Right lobe of liver (tissue), 6 donors: ENCODE measurements at places on chromosomes 13 and 19. TPM values are rescaled to one million over a fixed set of nuclear protein-coding genes. Genes with fewer than 3 reads are reported as not detected.

GRCh38 chr13:49071341-49071937 lies 95.7 kb downstream of the FNDC3A start:
- DNase-seq: no peak
- no peak overlapping the region for H3K4me3 ChIP-seq
- H3K4me1 ChIP-seq: no peaks in the 10 kb centered on the region

GRCh38 chr19:38228491-38229439 lies 4.7 kb upstream of the DPF1 start:
- no peak for DNase-seq
- no peaks in the 10 kb centered on the region for H3K36me3 ChIP-seq
- no peaks in the 10 kb centered on the region for H3K4me1 ChIP-seq
- no peak overlapping the region for H3K4me3 ChIP-seq
- H3K27me3 ChIP-seq: peaks cover 21% of the 10 kb centered on the region

- no peaks in the 10 kb centered on the region for H3K4me1 ChIP-seq
- no peak for DNase-seq
- no peak overlapping the region for H3K4me3 ChIP-seq
- H3K27me3 ChIP-seq: no peaks in the 10 kb centered on the region
- no peaks in the 10 kb centered on the region for H3K36me3 ChIP-seq
Measured at GRCh38 chr13:102970542-102970941, 95.7 kb downstream of the SLC10A2 start.

GRCh38 chr19:40163541-40164129 lies 27.6 kb upstream of the MAP3K10 start:
- H3K4me1 ChIP-seq: no peaks in the 10 kb centered on the region
- no peak overlapping the region for H3K27ac ChIP-seq
- no peaks in the 10 kb centered on the region for H3K36me3 ChIP-seq
- no peak for DNase-seq
- H3K4me3 ChIP-seq: no peak overlapping the region

DNA sequence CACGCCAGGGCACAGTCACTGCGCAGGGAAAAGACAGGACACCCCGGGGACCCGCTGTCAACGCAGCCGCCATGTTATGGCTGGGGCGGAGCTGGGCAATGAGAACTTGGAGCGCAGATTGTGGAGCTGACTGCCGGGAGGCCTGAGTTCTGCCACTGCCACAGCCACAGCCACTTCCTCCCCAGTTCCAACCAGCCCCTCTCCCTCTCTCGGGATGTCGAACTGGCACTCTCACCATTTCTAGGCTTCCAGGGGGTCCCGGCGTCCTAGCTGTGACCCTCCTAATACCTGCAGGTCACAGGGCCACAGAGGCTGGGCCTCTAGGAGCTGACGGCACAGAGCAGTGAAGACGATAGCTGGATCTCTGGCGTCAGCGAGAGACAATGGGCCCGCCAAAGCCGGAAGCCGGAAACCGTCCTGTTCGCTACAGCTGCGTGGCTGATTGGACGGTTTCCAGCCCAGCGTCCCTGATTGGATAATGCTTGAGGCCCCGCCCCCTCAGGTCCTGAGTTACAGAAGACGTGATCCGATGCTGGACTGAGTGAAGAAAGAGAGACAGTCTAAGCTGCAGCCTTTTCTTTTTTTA lies at the start of gene ZNF506:
Gene ZNF506 (minus strand): TSS at position 385 of the 586 bp plus-strand sequence. CDS start 147 bp downstream, at position 238.
- peak within 1 kb of the TSS; percentile 72 for H3K4me3 ChIP-seq
- H3K36me3 ChIP-seq: no peaks in the 10 kb centered on the region
- peak; percentile 95 for DNase-seq
- no peaks in the 10 kb centered on the region for H3K27me3 ChIP-seq
- peak within 1 kb of the TSS; percentile 87 for H3K27ac ChIP-seq

DNA sequence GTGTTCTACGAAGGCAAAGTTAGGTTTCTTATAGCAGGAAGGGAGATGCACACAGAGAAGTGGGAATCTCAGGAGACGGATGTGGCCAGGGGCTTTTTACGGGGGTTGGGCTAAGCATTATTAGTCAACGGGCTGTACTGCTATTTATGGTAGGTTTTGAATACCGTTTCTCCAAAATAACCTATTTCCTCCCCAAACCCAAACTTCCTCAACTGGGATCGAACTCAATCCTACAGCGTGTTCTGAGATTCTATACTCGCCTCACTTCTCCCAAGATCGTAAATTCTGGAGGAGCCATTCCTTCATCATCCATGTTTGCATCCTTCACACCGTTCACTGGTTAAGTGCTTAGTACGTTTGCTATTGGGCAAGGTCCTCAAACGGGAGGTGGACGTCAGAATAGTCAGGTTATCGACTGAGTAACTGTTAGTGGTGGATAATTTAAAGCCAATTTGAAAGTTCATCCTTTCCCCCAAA lies 1.2 kb upstream of the TRIM13 start:
- H3K4me1 ChIP-seq: peaks cover 19% of the 10 kb centered on the region
- no peaks in the 10 kb centered on the region for H3K27me3 ChIP-seq
- no peaks in the 10 kb centered on the region for H3K36me3 ChIP-seq
- peak overlapping the region; percentile 52 for H3K4me3 ChIP-seq

- no peaks in the 10 kb centered on the region for H3K27me3 ChIP-seq
- no peaks in the 10 kb centered on the region for H3K36me3 ChIP-seq
- H3K4me1 ChIP-seq: peaks cover 10% of the 10 kb centered on the region
- peak overlapping the region; percentile 57 for H3K4me3 ChIP-seq
Measured at GRCh38 chr13:113759525-113760137, 605 bp downstream of the TMEM255B start.

DNA sequence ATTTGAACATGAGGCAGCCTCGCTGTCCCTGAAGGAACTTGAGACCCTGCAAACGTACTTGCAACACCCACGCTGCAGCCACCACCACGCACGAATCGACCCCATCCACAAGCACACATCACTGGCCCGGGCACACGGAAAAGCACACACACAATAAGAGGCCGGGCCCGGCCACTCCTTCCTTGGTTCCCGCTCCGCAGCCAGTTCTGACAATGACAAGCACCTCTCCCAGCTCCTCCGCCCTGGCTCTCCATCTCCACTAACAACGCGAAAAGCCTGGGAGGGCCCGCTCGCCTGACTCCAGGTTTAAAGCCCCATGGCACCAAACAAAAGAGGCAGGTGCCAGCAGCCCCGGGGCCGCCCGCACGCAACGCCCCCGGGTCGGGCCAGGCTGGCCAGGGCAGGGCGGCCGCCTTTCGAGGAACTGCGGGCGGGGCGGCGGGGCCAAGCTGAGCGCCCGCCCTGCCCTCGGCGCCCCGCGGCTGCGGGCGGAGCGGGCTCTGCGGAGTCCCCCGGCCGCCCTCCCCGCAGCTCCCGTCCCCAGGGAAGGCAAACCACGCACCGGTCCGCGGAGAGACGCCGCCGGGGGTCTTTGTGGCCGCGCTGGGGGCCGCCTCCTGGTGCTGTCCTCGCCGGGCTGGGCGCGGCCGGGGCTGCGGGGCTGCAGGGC lies 495 bp downstream of the DCLK1 start:
- no peak overlapping the region for H3K27ac ChIP-seq
- H3K36me3 ChIP-seq: no peaks in the 10 kb centered on the region
- H3K4me3 ChIP-seq: no peak overlapping the region
- no peaks in the 10 kb centered on the region for H3K27me3 ChIP-seq
- no peaks in the 10 kb centered on the region for H3K4me1 ChIP-seq

- H3K27me3 ChIP-seq: no peaks in the 10 kb centered on the region
- H3K27ac ChIP-seq: no peak overlapping the region
- H3K4me3 ChIP-seq: no peak overlapping the region
- no peak for DNase-seq
- H3K4me1 ChIP-seq: no peaks in the 10 kb centered on the region
- H3K36me3 ChIP-seq: peaks cover 10% of the 10 kb centered on the region
Measured at GRCh38 chr19:55453511-55454260, 7.8 kb downstream of the ISOC2 start.

DNA sequence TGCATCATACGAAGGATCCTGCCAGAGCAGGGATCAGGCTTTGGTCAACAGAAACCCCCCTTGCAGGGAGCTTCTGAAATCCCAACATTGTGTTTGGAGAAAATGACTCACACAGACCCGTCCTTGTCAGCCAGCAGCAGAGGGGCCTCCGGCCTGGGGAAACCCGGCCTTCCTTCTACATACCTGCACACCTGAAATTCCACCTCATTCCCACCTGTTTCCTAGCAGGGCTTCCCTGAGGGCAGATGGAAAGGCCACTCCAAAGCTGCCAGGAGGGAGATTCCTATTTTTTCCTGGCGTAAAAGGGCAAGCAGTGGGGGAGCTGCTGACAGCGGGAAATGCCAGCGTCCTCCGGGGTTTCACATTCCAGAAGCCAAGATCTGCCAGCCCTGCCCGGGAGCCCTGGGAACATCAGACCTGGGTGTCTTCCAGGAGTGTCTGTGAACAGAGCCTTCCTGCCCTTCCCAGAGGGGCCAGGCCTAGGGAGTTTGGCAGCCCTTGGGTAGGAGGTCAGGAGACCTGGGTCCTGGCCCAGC lies 3.0 kb upstream of the IGFL1 start:
- no peak overlapping the region for H3K27ac ChIP-seq
- DNase-seq: no peak
- no peaks in the 10 kb centered on the region for H3K36me3 ChIP-seq
- H3K4me1 ChIP-seq: no peaks in the 10 kb centered on the region
- H3K27me3 ChIP-seq: no peaks in the 10 kb centered on the region

GRCh38 chr19:31164791-31165251 lies 184.4 kb downstream of the TSHZ3 start:
- no peak overlapping the region for H3K27ac ChIP-seq
- H3K4me1 ChIP-seq: no peaks in the 10 kb centered on the region
- no peaks in the 10 kb centered on the region for H3K27me3 ChIP-seq
- DNase-seq: no peak
- H3K4me3 ChIP-seq: no peak overlapping the region

GRCh38 chr13:112128331-112128610 lies 61.3 kb downstream of the SOX1 start:
- H3K27ac ChIP-seq: no peak overlapping the region
- no peaks in the 10 kb centered on the region for H3K4me1 ChIP-seq
- no peak overlapping the region for H3K4me3 ChIP-seq
- no peaks in the 10 kb centered on the region for H3K27me3 ChIP-seq
- H3K36me3 ChIP-seq: no peaks in the 10 kb centered on the region

GRCh38 chr13:38542601-38543000 lies 144.3 kb upstream of the FREM2 start:
- H3K36me3 ChIP-seq: no peaks in the 10 kb centered on the region
- no peaks in the 10 kb centered on the region for H3K4me1 ChIP-seq
- no peak overlapping the region for H3K27ac ChIP-seq
- H3K27me3 ChIP-seq: no peaks in the 10 kb centered on the region
- H3K4me3 ChIP-seq: no peak overlapping the region

Gene CAMSAP3
- 22.1 TPM for total RNA-seq

Gene PRKCSH
- total RNA-seq: 198 TPM

Gene CYSLTR2
- total RNA-seq: 0.06 TPM

Gene EPS8L1
- total RNA-seq: 2.4 TPM

Gene GAS6
- 25.0 TPM for total RNA-seq

Gene OVOL3
- total RNA-seq: not detected

Gene ZNF763
- 0.25 TPM for total RNA-seq
